ENCODE measurements at places on chromosomes 2 and 18.

GRCh38 chr18:77191071-77191751 lies 58.4 kb upstream of the GALR1 start:
- DNase-seq, result no peak

- DNase-seq, result no peak
These were observed 480.0 kb downstream of the RIT2 start for GRCh38 chr18:42635378-42636048.

DNA sequence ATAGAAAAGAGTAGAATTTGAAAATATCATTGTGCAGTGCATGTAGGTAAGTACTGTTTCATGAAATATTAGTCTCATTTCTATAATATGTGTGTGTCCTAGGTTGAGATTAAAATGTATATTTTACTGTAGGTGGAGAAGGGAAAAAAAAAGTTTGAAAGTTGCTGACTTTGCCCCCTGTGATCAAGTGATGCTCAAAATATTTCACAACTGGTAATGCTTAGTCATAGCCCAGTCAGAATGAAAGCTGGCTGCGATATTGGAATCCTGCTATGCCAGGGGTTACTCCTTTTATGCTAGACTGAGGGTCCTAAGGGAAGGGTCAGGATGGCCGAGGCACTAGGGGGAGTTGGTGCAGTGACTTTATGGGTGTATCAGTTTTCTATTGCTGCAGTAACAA lies 19.5 kb upstream of the CFAP36 start:
- DNase-seq, result peak; percentile 56

GRCh38 chr18:49767111-49768050 lies 46.0 kb downstream of the ACAA2 start:
- no peak for DNase-seq

GRCh38 chr2:229996320-229996719 lies 72.4 kb downstream of the SLC16A14 start:
- no peak for DNase-seq

GRCh38 chr2:202749477-202749876 lies 114.7 kb downstream of the FAM117B start:
- no peak for DNase-seq

DNA sequence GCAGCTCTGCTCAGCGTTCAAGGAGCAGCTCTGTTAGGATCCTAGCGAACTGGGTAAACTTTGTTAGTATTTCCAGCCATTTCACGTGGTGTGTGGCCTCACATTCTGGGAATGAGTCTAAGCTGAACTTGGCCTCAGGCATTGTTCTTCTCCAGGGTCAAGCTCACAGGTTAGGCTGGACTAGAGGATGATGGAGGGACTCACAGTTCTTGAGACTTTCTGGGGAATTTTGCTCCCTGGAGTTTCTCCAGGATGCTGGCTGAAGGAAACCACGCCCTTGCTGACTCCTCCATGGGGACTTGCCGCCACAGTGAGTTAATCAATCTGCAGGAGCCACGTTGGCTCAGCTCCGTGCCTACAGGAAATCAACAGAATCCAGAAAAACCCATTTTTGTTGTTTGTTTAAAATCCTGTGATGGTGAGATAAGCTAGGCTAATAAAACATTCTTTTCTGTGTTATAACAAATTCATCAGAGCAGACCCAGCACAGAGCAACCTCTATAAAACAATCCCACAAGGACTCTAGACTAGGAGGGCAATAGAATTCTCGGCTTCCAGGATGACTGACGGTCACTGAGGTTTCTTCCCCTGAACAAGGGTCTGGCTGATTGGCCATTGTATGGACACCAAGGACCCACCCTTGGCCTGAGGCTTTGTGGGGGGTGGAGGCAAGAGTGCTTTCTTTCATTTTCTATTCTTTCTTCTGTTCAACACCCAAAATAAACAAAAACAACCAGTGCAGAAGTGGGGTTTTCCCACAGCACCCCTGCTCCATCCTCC lies 12.6 kb downstream of the CNDP1 start:
- DNase-seq, result peak; percentile 48

- DNase-seq, result peak; percentile 25
These were observed 20.5 kb upstream of the SLC40A1 start for GRCh38 chr2:189601043-189601442.
